ENCODE measurements at places on chromosomes 12 and 14.

DNA sequence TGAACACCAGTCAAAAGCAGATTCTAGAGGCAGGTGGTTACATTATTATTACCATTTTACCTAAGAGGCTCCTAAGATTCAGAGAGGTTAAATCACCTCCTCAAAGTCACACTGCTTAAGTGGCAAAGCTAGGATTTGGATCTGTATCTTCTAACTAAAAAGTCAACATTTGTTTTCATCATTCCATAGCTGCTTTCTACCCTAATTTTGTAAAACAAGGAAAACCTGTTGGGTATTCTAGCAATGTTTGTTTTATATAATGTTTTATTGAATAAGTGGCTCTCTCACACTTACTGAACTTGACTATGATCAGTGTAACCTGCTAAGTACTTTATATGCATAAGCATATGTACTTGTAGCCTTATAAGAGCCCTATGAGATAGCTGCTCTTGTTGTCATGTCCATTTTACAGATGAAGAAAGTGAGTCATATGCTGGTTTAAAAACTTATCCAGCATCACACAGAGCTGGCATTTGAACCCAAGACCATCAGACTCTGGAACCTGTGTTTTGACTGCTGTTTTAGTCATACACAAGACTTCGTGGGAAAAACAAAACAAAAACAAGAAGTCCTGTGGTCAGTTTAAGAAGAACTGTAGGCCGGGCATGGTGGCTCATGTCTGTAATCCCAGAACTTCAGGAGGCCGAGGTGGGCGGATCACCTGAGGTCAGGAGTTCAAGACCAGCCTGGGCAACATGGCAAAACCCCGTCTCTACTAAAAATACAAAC lies 31.7 kb upstream of the EVL start:
- DNase-seq: no peak

DNA sequence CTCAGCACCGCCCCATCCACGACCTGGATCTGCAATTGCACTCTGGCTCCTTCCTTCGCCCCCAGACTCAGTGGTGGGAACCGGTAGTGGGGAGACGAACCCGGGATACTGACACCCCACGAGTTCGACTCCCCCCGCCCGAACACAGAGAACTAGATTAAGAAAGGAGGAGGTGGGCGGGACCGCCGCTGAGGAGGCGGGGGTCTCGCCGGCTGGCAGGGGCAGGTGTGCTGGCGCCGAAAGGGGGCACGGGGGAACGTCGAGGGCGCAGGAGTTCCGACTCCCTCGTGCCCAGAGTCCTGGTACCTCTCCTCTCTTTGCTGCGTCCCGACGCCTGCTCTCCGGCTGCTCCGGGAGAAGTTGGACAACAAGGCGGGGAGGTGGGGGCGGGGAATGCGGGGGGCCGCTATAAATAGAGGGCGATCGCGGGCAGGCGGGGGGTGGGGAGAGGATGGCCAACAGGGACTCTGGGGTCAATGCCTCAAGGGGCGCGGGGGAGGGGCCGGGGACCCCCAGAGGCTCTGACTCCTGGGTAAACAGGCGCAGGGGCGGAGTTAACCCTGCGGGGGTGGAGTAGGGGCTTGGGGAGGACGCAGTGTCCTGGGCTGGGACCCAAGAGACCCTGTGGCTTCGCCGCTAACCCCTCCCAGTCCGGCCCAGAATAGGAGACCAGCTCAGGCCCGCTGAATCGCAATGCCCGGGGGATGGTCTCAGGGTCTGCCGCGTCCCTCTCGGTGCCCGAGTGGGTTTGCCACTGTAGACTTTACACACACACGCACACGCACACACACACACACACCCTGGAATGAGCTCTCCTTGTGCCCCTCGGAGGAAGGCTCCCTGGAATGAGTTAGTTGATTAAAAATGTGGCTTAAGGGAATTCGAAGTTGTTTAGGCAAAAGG lies 761 bp upstream of the NDRG2 start:
- no peak for DNase-seq

DNA sequence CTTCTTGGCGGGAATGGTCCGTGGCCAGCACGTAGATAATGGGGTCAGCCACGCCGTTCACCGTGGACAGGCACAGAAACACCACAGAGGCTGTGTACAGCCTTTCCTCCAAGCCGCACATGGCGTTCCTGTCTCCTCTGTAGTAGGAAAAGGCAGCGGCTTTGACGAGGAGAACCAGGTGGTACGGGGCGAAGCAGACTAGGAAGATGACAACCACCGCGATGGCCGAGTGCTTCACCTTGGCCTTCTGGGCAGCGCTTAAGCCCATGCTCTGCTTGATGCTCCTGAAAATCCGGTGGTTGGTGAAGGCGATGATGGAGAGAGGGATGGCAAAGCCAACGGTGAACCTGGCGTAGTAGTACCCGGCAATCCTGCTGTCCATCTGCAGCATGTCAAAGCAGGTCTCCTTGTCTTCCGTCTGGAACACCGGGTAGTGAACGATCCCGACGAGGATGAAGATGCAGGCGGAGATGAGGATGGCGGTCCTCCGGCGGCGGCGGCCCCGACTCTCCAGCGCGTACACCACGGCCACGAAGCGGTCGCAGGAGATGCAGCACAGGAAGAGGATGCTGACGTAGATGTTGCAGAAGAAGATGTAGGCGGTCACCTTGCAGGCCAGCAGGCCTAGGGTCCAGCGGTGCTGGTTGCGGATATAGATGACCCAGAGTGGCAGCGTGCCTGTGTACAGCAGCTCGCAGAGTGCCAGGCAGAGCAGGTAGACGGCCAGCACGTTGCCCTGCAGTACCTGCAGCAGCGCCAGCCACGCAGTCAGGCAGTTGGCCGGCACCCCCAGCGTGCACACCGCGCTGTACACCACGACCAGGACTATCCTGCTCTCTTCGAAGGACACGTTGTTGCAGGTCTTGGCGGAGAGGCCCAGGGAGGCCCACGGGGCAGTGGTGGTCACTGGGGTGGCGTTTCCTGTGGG lies 13.8 kb downstream of the GPR132 start:
- no peak for DNase-seq

DNA sequence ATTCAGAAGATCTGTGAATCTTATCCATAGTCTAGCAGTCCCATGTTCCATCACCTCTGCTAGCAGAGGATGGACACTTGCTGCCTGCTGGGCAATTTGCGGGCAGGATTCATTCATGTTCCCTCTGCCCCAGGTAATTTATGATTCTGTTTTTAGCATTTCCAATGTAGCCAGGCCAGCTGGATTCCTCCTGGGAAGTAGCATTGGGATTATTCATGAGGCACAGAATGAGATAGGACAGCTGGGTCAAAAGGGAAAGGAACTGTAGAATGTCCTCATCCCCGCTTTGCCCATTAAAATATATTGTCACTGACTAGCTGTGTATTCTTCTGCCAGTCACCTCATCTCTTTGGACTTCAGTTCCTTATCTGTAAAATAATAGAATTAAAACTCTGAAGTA lies 68.7 kb downstream of the SLC35F4 start:
- no peak for DNase-seq

- no peak for DNase-seq
Observed at GRCh38 chr12:109109746-109110350, 6.5 kb upstream of the ACACB start.

DNA sequence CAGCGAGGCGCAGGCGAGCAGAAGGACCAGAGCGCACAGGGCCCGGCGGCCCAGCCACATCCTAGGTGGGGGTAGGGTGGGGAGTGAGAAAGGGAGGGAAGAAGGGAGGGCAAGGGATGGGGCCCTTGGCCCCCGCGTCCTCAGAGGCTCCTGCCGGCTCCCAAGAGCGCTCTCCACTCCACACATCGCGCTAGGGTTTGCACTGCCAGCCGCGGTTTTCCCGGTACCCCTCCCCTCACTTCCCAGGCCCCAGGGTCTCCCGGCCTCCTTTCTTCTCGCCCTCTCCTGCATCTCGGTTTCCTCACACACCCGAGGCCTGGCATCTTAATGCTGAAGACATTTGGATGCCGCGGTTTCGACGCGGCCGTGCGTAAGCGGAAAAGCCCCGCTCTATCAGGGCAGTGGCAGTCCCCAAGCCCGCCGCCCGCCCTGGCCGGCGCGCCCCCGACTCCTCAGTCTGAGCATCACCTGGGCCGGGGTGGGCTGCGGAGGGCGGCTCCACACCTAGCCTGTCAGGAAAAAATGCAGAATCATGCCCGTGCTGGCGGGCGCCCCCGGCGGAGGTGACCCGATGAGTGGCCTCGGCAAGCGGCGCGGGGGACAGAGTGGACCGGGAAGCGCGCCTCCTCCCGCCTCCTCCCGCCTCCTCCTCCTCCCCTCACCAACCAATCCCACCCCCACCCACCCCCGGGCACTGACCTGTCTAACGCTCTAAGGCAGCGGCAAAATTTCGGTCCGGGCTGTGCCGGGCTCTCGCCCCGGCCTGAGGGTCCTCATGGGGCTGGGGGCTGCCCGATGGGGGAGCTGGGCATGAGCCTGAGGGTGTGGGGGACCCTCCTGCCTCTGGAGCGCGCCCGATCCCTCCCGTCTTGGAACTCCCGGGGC lies 686 bp downstream of the B4GALNT1 start:
- no peak for DNase-seq

DNA sequence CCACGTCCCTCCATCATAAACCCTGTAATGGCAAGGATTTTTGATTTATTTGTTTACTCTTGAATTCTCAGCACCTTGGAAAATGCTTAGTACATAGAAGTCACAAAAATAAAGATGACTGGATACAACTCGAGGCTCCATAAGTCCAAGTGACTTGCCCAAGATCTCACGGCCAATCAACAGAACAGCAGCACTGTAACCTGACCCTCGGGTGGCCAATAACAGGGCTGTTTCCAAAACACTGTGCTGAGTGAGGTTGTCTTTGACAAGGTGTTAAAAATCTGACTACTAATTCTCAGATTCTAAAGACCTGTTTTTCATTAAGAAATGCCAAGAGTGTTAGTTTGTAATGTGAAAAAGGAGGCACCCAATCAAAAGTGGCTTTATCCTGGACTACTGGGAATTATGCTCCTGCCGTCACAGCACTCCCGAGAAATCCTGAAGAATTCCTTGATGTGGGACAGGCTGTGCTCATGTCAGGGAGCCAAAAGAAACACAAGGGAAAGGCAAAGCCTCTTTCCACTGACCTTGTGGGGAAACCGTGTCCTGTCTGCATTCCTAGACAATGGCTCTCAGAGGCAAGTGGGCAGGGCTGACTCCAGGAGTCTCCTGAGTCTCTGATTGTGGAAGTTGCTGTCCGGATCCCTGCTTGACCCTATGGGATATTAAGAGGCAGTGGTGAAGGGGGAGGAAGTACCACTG lies 204.7 kb upstream of the PELI2 start:
- no peak for DNase-seq

DNA sequence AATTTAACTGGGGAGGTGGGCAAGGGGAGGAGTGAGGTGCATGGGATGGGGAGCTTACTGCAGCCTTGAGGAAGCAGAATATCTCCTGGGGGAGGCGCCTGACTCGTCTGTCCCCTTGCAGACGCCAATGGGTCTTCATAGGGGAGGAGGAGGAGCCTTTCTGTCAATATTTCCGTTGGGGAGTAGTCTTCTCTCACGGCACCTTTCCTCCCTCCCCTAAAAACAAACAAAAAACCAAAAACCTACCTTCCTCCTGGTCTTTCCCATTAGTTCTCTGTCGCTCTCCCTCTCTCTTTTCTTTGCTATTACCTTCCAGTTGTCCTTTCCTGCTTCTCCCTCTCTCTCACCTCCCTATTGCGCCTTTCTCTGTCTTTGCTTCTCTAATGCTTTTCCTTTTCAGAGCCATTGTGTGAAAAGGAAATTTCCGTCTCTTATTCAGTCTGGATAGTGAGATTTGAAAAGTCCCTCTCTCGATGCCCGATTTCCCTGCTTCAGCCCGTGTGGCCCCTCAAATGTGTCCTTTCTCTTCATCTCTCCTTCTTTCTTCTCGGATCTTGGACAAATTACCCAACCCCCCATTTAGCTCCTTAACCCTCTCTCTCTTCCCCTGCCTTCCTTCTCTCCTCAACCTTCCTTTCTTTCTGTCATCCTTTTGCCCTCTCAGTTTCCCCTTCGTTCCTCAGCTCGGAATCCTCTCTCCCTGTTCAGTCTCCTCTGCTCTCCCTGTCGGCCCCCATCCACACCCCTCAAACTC lies 5.9 kb downstream of the GPR84 start:
- DNase-seq: no peak

GRCh38 chr14:96461950-96462798 lies 40.0 kb upstream of the PAPOLA start:
- DNase-seq: no peak
